ENCODE measurements at places on chromosomes 5 and 9.
A peak's percentile ranks its signal among the peaks of the same experiment; 100 is the strongest.

DNA sequence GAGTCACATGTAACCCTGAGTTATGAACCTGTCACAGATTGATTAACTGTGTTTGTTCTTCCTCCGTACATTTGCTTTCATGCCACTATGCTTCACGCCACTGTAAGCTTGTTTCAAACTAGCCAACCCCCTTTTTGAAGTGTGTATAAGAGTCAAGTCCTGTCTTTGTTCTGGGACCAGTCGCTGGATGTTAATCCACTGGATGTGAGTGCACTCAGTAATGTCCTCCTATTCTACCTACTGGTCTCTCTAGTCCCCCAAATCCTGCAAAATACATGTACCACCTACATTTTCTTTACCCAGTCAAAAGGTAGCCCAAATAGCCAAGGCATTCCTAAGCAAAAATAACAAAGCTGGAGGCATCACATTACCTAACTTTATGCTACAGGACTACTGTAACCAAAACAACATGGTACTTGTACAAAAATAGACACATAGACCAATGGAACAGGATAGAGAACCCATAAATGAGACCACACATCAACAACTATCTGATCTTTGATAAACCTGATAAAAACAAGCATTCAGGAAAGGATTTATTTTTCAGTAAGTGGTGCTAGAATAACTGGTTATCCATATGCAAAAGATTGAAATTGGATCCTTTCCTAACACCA lies 1139.1 kb upstream of the SEMA6A start:
- DNase-seq = no peak

- DNase-seq = no peak
These were observed 151.6 kb upstream of the PHYKPL start for GRCh38 chr5:178383919-178384815.

DNA sequence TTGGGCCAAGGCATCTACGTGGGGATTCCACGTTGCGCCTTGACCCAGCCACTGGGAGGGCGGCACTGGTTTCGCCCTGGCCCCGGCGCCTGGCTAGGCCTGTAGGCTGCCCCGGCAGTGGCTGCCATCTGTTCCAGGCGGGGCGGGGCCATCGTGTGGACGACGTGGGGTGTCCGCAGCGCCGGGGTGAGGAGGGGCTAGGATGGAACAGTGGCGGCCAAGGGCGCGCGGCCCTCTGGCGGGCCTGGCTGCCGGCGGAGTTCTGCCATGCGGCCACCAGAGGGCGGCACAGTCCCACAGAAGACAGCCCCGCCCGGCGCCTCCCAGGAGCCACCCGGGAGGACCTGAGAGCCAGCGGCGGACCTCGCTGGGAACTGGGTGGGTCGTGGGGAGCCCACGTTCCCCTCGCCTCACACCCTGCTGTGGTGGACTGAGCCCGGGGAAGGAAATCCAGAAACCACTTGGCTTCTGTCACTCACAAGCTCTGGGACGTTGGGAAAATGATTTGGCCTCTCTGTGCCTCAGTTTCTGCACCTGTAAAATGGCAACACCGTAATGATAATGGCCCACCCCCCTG lies 22.6 kb upstream of the RAPGEF1 start:
- peak; percentile 75 for DNase-seq

- no peak for DNase-seq
These were observed 15.0 kb downstream of the DOCK2 start for GRCh38 chr5:169652057-169652456.

GRCh38 chr5:73908395-73908794 lies 282.4 kb downstream of the ARHGEF28 start:
- DNase-seq = no peak

DNA sequence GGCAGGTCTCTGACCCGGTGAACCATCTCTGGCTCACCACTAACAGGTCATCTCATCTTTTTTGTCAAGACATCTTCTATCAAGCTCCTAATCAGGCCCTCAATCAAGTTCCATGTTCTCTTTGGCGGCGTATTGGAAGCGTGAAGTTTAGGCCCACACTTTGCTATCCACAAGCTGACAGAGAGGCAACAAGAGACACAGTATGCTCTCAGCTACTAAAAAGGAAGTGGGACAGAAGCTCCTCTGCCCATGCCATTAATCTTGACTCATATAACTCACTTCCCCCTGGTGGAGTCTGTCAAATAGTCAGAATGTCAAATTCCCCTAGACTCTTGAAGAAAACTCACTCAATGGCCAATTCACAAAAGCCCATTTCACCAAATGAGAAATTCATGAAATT lies 77.6 kb upstream of the TMC1 start:
- DNase-seq = no peak

DNA sequence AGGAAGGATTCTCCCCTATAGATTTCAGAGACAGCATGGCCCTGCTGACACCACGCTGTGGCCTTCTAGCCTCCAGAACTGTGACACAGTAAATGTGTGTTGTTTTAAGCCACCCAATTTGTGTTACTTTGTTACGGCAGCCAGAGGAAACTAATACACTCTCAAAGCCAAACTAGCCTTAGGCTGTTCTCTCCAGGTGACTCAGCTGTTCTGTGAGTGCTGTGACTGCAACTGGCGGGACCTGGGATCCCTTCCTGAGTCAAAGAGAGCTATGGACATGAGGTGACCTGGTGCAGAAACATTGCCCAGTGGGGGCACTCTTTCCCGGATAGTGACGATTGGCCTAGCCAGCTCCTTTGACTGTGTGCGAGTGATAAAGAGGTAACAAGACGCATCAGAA lies 14.0 kb upstream of the MLANA start:
- DNase-seq = no peak

DNA sequence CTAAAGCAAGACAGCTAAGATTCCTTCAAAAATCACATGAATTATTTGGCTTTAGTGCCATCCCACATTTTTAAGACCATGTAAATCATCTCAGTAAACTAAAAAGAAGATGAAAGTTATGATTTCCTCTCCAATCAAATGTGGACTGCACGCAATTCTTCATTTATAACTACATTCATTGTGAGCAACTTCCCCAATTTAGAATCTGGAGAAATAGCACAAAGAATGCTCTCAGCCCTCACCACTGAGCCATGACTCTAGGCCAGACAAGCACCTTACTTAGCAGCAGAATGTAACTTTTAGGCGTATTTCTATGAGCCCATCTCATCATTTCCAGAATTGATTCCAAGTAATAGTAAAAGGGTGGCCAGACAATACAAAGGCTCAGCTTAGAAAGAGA lies 616.6 kb downstream of the TLE1 start:
- no peak for DNase-seq

DNA sequence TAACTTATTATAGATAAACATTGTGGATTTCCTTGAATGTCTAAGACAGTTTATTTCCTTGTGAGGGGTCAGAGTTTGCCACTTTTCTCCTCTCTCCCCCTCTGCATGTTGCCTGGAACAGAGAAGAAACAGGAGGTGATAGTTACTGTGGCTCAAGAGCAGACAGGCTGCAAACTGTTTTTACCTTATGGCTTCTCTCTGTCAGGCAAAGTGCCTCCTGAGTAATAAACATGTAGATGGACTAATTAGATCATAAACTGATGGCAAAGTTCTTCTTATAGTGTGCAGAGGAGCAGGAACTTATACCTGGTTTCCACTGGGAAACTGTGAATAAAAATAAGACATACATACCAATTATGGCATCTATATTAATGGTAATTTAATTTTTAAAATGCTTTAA lies 133.1 kb upstream of the CDH12 start:
- DNase-seq = no peak

DNA sequence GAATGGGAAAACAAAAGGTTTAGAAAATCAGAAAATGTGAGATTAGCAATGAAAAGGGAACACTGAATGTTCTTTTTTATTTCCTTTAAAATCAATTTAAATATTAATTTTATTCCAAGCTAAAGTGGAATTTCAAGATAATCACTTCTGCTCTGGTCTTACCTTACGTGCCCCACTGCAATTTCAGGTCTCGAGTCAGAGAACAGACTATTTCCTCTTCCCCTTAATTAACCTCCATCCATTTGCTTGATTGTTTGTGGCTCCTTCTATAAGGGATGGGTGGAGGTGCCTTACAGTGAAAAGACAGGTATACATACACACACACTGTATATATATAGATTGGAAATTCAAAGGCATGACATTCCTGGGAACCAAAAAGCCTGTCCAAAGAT lies 137.1 kb downstream of the SUSD1 start:
- no peak for DNase-seq

DNA sequence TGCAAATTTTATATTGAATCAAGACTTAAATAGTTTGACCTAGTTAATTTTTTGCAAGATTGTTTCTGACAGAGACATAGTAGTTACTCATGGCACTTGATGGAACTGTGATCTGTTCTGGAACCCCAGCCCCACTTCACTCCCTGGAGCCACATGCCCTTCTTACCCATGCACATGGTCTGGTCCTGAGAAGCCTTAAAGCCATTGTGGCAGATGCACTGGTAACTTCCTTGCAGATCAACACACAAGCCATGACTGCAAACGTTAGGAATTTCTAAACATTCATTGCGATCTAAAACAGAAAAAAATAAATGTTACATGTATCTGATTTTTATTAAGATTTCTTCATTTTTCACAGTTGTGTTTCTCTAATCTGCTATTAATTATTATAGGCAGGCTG lies 221.2 kb downstream of the SLC12A2 start:
- DNase-seq = no peak
